Activated CD8-positive, alpha-beta memory T cell treated with anti-CD3 and anti-CD28 coated beads for 1 hour (primary cell): ENCODE measurements at places on chromosomes 4 and X.

GRCh38 chrX:118519411-118520215 lies 24.0 kb downstream of the DOCK11 start:
- no peak for DNase-seq

DNA sequence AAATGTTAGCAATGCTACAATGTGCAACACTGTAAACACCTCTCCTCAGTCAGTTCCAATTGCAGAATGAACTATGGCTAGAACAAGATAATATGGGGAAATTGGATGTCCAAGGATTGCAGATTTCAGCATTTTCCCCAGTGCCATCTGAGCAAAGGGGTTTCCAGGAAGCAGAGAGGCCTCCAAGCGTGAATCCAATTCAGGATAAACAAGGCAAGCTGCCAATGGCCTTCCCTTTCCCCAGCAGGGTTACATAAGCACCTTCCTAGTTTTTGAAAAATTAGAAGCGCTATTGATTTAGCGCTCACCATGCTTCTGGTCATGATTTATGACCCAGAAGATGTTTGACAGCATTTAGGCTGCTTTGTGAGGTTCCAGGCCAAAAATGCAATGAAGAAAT lies 223.0 kb upstream of the GATB start:
- no peak for DNase-seq

DNA sequence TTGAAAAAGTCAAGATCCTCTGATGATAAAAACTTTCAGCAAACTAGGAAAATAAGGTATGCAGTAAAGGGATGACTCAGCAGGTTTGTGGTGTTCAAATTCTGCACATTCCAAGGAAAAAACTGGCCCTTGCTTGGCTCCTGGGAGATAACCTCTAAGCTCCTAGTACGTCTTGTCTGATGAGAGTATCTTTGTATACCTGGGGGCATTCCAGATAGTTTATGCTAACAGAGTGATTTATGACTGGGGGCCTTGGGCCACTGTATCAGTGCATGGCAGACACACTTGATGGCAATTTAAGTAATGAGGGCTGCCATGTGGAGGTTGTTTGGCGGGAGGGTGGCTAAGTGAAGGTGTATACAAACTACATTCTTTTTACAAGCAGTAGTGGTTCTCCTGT lies 56.9 kb downstream of the NSG1 start:
- no peak for DNase-seq

GRCh38 chr4:155592179-155592937 lies 74.3 kb upstream of the GUCY1A1 start:
- no peak for DNase-seq

DNA sequence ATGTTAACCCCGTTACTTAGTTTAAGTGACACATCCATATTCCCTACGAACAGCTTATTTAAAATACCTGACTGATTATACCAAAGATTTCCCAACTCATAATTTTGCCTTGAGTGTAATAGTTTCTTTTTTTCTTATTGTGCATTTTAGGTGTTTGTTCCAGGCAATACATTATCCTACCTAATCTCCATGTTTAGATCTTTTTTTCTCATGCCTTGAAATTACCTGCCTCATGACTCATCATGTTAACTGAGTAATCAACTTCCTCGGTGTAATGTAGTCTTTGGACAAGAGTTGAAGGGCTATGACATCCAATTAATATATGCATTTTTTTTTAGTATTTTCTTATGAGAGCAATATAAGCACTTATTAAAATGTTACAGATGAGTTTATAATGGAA lies 228.7 kb upstream of the ANKRD50 start:
- DNase-seq, result no peak

GRCh38 chr4:13399257-13399656 lies 84.9 kb downstream of the RAB28 start:
- DNase-seq, result no peak

GRCh38 chr4:58590722-58591121 lies 1480.5 kb upstream of the IGFBP7 start:
- DNase-seq, result no peak

DNA sequence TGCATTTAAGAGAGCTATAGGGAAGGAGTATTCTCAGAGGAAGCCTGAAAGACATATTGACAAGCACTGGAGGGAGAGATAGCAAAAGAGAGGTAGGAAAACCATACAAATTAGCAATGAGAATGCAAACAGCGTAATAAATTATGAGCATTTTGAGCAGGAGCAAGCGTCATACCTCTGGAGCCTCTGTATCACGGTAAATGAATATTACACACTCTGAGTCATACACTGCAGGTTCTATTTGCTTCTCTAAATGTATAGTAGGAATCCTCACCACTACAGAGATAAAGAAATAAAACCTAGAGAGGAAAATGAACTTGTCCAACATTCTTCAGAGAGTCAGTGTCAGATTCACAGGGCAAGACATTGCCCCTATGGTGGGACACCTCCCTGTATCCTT lies 46.4 kb upstream of the GABRE start:
- no peak for DNase-seq

DNA sequence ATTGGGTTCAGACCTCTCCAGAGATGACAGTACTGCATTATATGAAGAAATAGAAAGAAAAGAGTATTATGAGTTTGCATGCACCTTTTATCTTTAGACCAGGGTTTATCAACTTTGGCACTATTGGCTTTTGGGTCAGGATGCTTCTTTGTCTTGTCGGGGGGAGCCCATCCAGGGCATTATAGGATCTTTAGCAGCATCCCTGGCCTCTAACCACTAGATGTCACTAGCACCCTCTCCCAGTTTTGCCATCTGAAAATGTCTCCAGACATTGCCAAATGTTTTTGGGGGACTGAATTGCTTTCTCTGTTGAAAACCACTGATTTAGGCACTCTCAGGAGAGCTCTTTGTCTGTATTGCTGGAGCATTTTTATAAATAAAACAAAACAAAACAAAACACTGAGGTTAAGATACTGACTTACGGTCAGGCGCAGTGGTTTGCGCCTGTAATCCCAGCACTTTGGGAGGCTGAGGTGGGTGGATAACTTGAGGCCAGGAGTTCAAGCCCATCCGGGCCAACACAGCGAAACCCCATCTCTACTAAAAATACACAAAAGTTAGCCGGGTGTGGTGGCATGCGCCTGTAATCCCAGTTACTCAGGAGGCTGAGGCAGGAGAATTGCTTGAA lies 23.6 kb downstream of the CA5B start:
- DNase-seq, result no peak

DNA sequence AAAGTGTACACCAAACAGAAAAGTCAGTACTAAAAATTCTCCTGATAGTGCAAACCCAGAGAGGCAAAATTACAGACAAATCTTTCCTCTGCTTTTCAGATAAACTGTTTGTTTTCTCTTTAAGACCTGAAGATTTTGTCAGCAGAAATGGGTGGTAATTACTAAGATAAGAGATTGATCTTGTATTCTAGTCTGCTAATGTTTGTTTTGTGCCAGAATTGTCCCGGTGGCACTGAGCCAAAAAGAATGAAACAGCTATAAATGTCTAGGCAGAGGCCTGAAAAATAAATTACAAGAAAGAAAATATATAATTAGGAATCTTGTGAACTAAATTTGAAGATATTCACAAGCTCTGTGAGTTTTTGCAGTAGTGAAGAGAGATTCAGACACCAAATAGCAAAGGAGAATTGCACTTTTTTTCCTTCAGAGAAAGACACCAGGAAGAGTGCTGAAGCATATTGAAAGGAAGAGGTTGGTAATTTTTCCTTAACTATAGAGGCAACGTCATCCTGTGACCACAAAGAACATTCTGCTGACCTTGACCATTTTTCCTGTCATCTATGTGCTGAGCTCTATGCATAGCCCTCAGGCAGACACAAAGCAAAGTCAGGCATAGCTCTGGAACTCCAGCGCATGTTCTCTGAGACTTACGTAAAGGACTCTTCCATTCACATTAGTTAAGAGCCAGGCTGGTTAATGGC lies 314.5 kb upstream of the RASGEF1B start:
- no peak for DNase-seq

GRCh38 chrX:989959-990510 lies 222.4 kb downstream of the CRLF2 start:
- peak; percentile 60 for DNase-seq

DNA sequence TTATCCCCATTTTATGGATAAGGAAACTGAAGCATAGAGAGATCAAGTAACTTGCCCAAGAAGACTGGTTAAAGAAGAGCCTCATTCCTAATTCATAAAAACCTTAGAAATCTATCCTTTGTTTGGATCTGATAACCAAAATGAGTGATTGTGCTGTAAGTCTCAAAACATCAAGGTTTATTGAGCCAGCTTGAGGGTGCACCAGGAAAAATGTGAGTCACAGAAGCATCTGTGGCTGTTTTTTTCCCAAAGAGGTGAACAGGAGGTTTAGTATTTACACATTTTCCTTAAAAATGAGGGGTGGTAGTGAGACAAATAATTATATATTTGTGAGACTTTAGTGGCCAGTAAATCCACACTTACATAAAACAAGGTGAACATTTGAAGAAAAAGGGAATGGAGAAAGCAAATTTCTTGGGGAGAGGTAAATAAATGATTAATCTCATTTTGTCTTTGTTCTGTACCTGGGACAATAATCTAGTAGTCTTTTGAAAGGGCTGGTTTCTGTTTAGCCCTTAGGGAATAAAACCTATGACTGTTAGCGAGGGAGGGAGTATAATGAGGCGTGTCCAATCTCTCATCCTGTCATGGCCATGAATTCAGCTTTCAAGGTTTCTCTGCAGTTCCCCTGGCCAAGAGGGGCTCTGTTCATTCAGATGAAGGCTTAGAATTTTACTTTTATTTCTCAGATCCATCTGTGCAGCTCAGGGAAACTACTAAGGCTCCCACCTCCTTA lies 12.2 kb upstream of the FMR1 start:
- DNase-seq, result no peak

- DNase-seq, result no peak
Observed at GRCh38 chr4:48786549-48786948, 6.5 kb upstream of the FRYL start.

DNA sequence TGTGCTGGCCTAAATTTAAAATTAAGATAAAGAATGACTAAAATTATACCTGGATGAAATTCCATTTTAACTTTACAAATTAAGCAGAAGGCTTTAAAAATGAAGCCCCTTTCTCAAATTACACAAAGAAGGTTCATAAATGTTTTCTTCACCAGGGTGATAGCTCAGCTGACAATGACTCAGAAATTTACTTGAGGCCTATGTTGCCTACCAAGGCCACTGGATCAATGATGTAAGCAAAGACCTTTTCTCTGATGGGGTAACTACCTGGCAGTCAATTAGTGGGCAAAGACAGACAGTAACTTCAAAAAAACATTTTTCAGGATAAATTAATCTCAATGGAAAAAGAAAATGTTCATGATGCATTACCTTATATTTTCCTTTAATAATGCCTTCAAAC lies 23.9 kb upstream of the GPR34 start:
- DNase-seq, result no peak

DNA sequence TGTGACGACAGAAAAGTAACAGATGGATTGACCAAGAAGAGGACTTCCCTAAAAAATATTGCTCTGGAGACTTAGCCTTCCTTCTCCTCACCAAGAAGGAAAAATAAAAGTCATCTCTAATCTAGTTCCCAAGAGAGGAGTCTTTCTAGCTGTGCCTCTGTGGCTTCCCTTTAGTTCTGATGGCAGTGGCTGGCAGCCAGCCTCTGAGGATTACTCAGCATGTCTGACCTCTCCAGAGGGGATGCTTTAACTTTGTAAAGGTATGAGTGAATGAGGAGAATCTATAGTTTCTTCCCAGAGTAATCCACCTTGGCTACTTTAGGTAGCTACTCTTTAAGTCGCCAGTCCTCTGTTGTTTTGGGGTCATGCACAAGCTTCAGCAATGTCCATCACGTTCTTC lies 163.9 kb upstream of the KIT start:
- DNase-seq, result no peak

DNA sequence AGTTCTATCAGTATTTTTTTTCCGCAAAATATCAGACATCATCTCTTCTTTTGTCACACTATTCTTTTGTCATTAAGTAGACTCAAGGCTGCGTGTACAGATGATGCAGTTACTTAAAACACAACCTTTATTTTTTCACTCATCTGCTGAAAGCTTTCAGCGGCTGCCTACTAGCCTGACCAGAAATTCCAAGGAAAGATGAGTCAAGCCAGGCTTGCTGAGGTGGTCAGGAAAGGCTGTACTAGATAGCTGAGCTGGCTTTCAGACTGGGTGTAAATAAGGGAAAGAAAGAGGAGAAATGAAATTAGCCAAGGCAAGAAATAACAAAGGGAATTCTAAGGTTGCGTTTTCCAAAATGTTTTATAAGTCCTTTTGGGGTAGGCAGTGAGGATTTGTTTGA lies 17.9 kb downstream of the STK26 start:
- DNase-seq, result no peak

DNA sequence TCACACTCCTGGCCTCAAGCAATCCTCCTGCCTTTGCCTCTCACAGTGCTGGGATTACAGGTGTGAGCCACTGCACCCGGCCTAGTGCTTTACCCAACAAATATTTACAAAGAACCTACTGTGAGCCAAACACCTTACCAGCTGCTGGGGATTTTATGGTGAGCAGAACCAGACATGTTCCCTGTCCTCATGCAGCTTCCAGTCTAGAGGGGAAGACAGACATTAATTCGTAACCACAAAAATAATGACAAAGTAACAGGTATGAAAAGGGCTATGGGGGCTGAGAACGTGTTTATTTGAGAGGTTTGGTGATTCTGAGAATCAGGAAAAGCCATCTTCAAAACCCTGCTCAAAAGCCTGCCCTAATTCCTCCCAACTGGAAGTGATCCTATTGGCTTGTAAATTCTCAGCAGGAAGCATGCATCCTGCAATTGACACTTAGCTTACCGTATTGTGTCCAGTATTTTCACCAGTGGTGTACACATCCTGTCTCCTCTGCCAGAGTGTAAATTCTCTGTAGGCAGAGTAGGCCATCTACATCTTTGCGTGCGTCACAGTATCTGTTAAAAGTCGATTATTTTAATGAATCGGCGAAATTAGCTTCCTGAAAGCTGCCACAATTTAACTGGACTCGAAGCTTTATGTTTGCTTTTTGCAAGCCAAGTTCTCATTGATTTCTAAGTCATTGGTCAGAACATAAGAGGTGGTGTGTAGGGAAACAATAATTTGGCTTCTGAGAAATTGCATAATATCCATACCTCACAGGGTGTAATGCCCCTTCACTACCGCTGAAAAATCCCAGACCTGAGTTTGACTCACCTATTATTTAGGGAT lies 67.0 kb downstream of the TMEM156 start:
- DNase-seq, result no peak

- DNase-seq, result no peak
Observed at GRCh38 chr4:2478229-2478628, 9.3 kb downstream of the RNF4 start.

GRCh38 chr4:1361431-1361830 lies 14.4 kb downstream of the UVSSA start:
- no peak for DNase-seq

GRCh38 chr4:78310740-78311115 lies 240.8 kb upstream of the ANXA3 start:
- no peak for DNase-seq
